Occipital lobe (tissue), 3 donors: ENCODE measurements at places on chromosomes 11 and 22. TPM values are rescaled to one million over a fixed set of nuclear protein-coding genes. Genes with fewer than 3 reads are reported as not detected.

The C11orf42 gene
- total RNA-seq: not detected

The CATSPER1 gene
- not detected for total RNA-seq

The ADAMTS15 gene
- 4.7 TPM for total RNA-seq

- DNase-seq: no peak
Observed at GRCh38 chr11:76604626-76605241, 65.8 kb downstream of the LRRC32 start.

- no peak for DNase-seq
Observed at GRCh38 chr22:49564054-49564453, 263.6 kb downstream of the BRD1 start.

GRCh38 chr11:64035576-64035975 is at the start of gene FLRT1:
Gene FLRT1 (plus strand): TSS chr11:64035931. CDS start chr11:64116268, 80,337 bp downstream.
- DNase-seq: no peak

GRCh38 chr22:45925811-45926351 is 51.1 kb downstream of the WNT7B start:
- DNase-seq: no peak
